CD4-positive, CD25-positive, alpha-beta regulatory T cell (primary cell): ENCODE measurements at places on chromosomes 1 and 21.

- H3K27me3 ChIP-seq, result no peaks in the 10 kb centered on the region
- H3K36me3 ChIP-seq, result no peaks in the 10 kb centered on the region
- DNase-seq, result no peak
- peaks cover 14% of the 10 kb centered on the region for H3K4me1 ChIP-seq
Measured at GRCh38 chr21:37562920-37563640, 196.5 kb downstream of the DYRK1A start.

DNA sequence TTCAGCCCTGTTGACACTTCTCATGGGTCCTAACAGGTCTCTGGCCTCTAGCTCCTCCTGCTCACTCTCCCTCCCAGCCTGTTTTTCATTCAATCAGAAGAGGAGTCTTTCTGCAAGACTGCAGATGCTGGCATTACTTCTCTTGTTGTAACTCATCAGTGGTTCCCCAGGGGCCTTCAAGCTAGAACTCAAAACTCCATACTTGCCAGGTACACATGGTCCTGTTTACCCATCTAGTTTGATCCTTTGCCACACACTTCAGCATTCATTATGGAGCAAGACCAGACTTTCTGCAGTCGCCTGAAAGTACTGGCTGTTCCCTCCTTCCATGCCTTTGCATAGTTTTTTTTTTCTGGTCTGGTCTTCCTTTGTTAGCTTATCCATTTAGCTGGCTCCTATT is 47.9 kb downstream of the SERBP1 start:
- DNase-seq, result no peak
- H3K27ac ChIP-seq, result no peak overlapping the region
- H3K4me1 ChIP-seq, result no peaks in the 10 kb centered on the region
- no peaks in the 10 kb centered on the region for H3K27me3 ChIP-seq

DNA sequence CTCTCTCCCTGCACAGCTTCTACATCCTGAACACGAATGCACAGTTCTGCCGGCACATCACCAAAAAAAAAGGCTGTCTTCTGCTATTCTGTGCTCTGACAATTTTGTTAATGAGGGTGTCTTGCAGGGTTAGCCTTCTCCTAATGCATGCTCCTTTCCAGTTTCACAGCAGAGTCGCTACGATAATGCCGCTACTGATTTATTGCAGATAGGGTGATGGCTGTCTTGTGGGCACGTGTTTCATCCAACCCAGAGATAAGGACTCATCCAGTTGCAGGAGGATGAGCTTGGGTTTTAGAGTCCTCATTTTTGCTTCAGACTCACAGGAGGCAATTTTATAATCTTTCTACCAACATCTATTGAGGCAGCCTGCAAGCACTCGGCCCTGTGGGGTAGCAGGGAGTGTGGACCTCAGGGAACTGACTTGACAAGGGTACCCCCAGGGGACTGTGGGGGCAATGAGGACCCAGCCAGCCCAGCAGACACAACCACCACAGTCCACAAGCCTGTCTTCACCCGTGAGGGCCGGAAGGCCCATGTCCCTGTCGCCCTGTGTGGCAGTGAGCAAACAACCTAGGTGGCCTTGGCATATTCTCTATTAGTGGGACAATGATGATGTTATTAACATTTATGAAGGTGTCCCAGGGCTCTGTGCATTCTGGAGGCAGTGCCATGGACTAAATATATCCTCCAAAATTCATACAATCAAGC is 15.4 kb upstream of the UTS2 start:
- peaks cover 5% of the 10 kb centered on the region for H3K36me3 ChIP-seq
- H3K4me3 ChIP-seq, result no peak overlapping the region
- H3K4me1 ChIP-seq, result no peaks in the 10 kb centered on the region

- H3K36me3 ChIP-seq, result peaks cover 30% of the 10 kb centered on the region
- no peak for DNase-seq
- H3K27me3 ChIP-seq, result no peaks in the 10 kb centered on the region
- H3K27ac ChIP-seq, result no peak overlapping the region
- H3K4me3 ChIP-seq, result no peak overlapping the region
Measured at GRCh38 chr1:227756172-227756959, 21.1 kb downstream of the SNAP47 start.

DNA sequence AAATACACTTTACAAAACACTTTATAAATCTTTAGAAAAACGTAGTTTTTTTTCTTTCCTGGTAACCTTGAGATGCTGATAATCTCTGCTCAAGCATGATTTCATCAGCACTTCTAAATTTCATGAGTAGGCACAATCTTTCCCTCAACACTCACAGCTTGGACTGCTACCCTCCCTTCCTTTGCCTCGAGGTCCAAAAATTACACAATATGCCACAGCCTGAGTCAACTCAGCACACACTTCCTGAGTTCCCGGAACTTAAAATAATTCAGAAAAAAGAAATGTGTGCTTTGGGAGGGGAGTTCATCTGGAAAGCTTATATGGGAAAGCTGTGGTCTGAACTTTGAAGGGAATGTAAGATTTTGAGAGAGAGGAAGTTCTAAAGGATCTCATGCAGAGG is 5.9 kb downstream of the CLCA2 start:
- peaks cover 14% of the 10 kb centered on the region for H3K27me3 ChIP-seq
- H3K27ac ChIP-seq, result no peak overlapping the region
- no peaks in the 10 kb centered on the region for H3K4me1 ChIP-seq
- no peaks in the 10 kb centered on the region for H3K36me3 ChIP-seq
- no peak overlapping the region for H3K4me3 ChIP-seq

DNA sequence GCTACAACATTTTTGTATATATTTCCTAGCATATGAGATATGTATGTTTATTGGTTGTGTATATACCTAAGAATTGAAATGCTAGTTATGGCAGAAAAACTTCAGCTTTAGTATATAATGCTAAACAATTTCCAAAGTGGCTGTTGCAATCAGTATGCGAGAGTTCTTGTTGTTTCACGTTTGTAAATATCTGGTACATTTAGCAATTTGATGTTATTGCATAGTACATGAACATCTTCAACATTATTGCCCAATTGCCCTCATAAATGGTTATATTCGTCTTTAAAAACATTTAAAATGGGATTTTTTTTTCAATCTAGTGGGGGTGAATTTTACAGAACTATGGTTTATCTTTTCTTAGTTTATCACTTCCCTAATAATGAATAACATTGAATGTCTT is 86.2 kb upstream of the HP1BP3 start:
- H3K27ac ChIP-seq, result no peak overlapping the region
- DNase-seq, result no peak
- H3K4me3 ChIP-seq, result no peak overlapping the region
- peaks cover 2% of the 10 kb centered on the region for H3K36me3 ChIP-seq
- no peaks in the 10 kb centered on the region for H3K27me3 ChIP-seq

DNA sequence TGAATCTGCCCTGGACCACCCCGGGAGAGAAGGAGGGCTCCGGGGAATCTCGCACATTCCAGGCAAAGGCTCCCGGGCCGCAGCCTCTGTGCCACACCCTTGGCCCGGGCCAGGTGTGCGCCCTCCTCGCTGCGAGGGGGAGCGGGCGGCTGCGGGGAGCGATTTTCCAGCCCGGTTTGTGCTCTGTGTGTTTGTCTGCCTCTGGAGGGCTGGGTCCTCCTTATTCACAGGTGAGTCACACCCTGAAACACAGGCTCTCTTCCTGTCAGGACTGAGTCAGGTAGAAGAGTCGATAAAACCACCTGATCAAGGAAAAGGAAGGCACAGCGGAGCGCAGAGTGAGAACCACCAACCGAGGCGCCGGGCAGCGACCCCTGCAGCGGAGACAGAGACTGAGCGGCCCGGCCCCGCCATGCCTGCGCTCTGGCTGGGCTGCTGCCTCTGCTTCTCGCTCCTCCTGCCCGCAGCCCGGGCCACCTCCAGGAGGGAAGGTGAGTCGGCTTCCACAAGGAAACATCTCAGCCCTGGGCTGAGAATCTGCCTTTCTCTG is at the start of gene LAMC2:
LAMC2 (plus strand) TSS at position 324 of the 550 bp plus-strand sequence; CDS start at position 413, 89 bp downstream.
- H3K4me1 ChIP-seq, result no peaks in the 10 kb centered on the region
- H3K27me3 ChIP-seq, result peaks cover 4% of the 10 kb centered on the region
- no peak within 1 kb of the TSS for H3K27ac ChIP-seq
- no peak for DNase-seq
- no peaks in the 10 kb centered on the region for H3K36me3 ChIP-seq

DNA sequence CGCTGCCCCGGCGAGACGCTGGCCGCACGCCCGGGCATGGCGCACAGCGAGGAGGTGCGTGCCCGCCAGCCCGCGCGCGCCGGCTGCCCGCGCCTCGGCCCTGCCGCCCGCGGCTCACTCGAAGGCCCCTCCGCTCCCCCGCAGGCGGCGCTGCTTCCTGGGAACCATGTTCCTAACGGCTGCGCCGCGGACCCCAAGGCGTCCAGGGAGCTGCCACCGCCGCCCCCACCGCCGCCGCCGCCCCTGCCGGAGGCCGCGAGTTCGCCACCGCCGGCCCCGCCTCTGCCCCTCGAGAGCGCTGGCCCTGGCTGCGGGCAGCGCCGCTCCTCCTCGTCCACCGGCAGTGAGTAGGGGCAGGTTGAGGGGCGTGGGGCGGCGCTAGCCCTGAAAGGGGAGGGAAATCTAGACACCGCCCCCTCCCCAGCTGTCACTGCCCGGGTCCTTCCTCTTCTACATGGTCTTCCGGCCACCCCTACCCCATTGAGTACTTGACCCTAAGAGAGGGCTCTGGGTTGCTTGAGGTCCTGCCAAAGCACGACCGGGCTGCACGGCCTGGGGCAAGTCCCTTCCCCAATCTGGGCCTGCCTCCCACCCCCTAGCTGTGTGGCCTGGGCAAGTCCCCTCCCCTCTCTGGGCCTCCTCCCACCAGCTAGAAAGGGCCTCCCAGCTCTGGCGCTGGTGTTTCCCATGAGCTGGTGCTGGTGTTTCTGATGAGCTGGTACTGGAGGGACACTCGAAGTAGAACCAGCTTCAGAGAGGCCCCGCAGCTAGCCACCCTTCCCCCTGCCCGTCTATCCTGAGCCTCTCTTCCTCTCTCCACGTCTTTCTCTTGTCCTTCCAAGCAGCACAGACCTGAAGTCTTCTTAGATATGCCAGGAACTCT is 17.0 kb downstream of the TNFRSF25 start:
- peaks cover 8% of the 10 kb centered on the region for H3K27me3 ChIP-seq
- H3K4me3 ChIP-seq, result no peak overlapping the region
- H3K27ac ChIP-seq, result no peak overlapping the region
- H3K4me1 ChIP-seq, result peaks cover 30% of the 10 kb centered on the region
- no peak for DNase-seq
- no peaks in the 10 kb centered on the region for H3K36me3 ChIP-seq

GRCh38 chr1:206004826-206005225 is 1.6 kb upstream of the RAB7B start:
- no peaks in the 10 kb centered on the region for H3K27me3 ChIP-seq
- no peaks in the 10 kb centered on the region for H3K36me3 ChIP-seq
- H3K4me1 ChIP-seq, result no peaks in the 10 kb centered on the region
- H3K4me3 ChIP-seq, result no peak overlapping the region
- no peak overlapping the region for H3K27ac ChIP-seq

DNA sequence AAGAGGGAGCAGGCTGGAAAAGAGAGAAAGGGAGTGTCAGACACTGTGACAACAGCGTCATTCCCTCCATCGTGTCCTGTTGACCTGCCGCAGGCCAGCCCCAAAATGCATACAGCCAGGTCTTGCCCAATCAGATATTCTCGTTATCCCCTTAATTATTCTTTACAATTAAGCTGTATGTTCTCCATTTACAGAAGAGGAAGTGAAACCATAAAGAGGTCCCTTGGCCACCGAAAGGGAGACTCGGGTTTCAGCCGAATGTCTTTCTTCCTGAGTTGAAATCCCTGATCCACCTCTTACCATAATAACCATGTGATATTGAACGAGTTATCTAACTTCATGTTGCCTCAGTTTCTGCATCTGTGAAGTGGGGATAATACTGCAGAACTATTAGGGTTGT is 70.5 kb downstream of the IGSF21 start:
- no peaks in the 10 kb centered on the region for H3K27me3 ChIP-seq
- no peak for DNase-seq
- H3K27ac ChIP-seq, result no peak overlapping the region

DNA sequence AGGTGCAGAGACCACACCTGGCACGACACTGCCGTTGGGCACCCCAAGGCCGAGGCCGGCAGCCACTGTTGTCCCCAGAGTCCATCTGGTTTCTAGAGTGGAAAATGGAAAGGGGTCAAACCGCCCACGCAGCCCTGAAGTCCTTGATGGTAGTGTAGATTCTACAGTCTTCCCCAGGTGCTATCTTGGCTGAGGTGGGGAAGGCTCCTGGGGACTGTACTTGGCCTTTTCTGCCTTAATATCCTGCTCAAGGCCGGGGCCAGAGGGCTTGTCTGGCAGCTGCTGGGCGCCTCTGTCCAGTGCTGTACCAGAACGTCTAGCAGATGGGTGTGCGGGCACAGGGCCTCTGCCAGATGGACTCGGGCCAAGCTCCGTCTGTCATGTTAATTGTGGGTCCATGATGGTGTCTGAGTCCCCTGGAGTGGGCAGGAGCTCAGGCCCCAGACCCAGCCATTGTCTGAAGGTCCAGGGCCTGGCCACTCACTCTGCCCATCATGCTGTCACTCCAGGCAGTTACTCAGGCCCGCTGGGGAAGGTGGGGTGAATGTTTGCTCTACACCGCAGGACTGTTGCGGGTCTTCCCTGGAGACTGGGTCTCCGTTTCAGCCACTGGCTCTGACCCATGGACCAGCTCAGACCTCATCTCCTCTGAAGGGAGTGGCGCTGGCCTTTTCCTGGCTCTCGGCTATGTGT is 161.9 kb upstream of the COL6A1 start:
- no peak for DNase-seq
- no peak overlapping the region for H3K27ac ChIP-seq
- peaks cover 9% of the 10 kb centered on the region for H3K4me1 ChIP-seq
- no peaks in the 10 kb centered on the region for H3K36me3 ChIP-seq
- H3K4me3 ChIP-seq, result no peak overlapping the region

DNA sequence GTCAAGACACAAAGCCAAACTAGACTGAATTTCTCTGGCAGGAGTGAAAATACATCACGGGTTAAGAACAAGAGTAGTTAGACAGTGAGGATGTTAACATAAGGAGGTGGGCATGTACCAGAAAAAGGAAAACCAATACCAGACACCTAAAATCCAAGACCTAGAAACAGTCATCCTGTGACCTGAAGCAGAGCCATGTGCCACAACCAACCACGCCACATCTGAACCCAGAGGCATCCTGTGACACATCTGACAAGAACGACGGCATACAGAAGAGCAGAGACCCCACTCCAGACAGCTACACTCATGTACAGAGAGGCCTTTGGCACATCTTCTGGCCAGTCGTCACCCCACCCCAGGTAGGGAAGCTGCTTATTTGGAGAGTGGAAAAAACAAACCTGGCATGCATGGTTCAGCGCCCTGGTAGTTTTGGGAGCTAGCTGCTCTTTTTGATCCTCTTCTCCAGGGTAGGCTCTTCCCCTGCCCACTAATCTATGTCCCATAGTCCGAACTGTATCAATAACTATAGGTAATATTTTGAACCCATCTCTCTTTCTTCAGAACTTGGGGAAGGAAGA is 72.1 kb downstream of the SLC45A1 start:
- H3K36me3 ChIP-seq, result peaks cover 39% of the 10 kb centered on the region
- no peak overlapping the region for H3K4me3 ChIP-seq
- peaks cover 11% of the 10 kb centered on the region for H3K4me1 ChIP-seq
- no peak overlapping the region for H3K27ac ChIP-seq
- H3K27me3 ChIP-seq, result no peaks in the 10 kb centered on the region

- no peaks in the 10 kb centered on the region for H3K4me1 ChIP-seq
- H3K27ac ChIP-seq, result no peak overlapping the region
- no peak for DNase-seq
- H3K36me3 ChIP-seq, result no peaks in the 10 kb centered on the region
Measured at GRCh38 chr1:47207803-47208373, 18.1 kb upstream of the PDZK1IP1 start.

- no peaks in the 10 kb centered on the region for H3K27me3 ChIP-seq
- H3K36me3 ChIP-seq, result no peaks in the 10 kb centered on the region
- DNase-seq, result no peak
- H3K27ac ChIP-seq, result no peak overlapping the region
- no peak overlapping the region for H3K4me3 ChIP-seq
Measured at GRCh38 chr1:69401879-69402278, 165.8 kb upstream of the LRRC7 start.
